IPS DF 6.9 (cell line): ENCODE measurements at places on chromosomes 6 and 20.
A peak's percentile ranks its signal among the peaks of the same experiment; 100 is the strongest.

GRCh38 chr20:49685809-49686208, 27.9 kb downstream of the B4GALT5 start:
- DNase-seq, result no peak

DNA sequence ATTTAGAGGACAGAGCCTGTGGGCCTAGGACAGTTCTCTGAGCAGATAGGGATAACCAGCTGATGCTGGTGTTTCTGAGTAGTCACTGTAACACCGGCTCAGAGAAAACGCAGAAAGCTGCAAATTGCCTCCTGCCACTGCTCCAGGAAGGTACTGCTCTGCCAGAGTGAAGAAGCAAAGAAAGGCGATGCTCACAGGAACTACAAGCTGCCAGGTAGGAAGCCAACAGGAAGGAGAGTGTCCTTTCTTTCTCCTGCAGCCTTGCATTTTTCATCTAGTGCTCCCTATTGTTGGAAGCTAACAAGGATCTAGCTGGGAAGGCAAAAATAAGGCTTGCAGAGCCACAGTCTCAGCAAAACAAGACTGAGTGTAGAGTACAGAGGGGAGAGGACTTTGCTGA, 70.7 kb upstream of the RAB32 start:
- DNase-seq, result peak; percentile 4

GRCh38 chr20:11204926-11205768, 531.3 kb upstream of the JAG1 start:
- DNase-seq, result peak; percentile 52

GRCh38 chr20:34618676-34619075, 58.2 kb downstream of the PIGU start:
- no peak for DNase-seq

GRCh38 chr20:58173930-58174707, 54.3 kb downstream of the ANKRD60 start:
- DNase-seq, result no peak

GRCh38 chr6:167570460-167571400, 245.8 kb downstream of the TTLL2 start:
- DNase-seq, result no peak

DNA sequence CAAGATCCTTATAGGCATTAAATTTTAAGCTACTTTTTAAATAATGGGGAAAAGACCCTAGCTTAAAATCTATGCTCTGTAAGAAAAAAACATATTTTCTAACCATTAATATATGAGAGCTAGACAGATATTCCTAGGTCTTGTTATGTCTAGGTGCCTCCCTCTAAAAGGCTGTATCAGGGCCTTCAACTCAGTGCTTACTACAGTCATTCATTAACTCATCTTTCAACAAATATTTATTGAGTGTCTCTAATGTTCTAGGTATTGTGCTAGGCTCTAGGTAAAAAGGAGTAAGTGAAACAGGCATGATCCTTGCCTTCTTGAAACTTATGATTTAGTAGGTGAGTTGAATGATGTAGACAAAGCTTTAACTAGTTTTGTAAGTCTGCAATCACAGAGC, 6.4 kb upstream of the STX11 start:
- DNase-seq, result no peak

DNA sequence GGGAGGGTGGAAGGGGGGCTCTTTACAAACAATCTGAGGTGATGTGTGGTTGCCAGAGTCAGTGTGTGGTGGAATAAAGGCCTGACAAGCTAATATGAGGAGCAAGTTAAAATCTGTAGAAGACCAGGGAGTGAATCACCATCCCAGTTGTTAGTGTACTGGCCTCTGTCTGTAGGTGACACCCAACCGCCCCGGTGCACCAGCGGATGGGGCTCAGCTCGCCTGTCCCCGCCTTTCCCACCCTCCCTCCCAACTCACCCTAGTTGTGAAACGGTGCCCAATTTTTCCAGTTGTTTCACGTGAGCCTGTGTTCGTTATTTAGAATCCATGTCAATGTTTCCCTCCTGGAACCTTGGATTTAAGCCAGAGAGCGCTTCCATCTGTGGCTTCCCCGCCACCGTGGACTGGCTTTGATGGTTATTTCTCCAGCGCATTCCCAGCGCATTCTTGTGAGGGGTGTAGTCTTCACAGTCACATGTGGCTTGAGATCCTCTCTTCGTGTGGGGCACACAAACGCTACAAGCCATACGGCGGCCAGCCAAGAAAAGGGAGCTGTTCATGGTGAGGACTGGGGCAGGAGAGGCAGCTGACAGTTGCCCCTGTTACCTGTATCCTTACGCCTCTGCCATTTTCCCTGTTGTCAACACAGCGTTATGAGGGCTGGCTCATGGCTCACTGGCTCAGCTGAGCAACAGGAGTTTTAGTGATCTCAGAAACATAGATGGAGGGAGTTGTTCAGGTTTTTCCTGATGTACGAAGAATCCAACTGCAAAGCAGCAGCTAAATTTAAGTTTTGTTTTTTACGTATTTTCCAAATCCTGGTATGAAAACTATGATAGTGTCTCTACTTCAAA, 137.6 kb downstream of the ZDHHC14 start:
- DNase-seq, result no peak

DNA sequence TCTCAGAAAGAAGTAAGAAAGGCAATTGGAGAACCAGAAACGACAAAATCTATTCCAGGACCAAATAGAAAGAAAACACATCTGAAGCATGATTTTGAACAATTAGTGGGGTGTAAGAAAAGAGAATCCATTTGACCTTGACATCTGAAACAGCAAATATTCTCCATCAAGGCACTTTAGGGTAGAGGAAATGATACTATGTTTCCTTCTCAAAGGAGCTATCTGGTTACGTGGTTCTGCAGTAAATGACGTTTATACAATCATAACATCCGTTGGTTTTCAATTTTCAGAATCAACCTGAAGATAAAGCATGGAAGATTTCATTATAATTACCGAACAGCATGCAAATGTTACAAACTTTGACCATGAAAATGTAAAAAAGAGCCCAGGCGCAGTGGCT, 8.2 kb upstream of the SIGLEC1 start:
- no peak for DNase-seq

DNA sequence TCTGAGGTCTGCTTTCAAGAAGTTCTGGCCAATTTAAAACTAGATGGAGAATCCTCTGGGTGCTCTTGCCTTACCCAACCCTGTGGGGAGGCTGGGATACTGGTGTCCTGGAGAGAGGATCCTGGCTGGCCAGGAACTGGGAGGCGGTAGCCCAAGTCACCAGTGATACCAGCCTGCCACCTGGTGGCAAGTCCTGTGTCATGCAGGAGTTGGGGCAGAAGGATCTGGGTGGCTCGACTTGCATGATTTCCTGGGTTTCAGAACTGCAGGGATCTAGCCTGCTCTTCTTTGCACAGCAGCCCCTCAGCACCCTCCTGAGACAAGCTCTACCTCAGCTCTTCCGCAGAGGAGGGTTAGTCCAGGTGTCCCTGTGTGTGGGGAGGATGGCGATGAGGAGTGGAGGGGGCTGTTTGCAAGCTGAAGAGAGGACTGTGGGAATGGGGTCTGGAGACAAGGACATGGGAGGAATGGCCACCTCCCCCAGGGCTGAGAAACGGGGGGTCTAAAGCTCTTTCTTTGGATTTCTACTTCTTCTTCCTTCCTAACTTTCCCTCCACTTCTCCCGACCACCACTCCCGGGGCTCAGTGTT, 4.2 kb downstream of the KCNK17 start:
- peak; percentile 61 for DNase-seq

GRCh38 chr6:158322724-158323560, 10.7 kb downstream of the TULP4 start:
- DNase-seq, result no peak

DNA sequence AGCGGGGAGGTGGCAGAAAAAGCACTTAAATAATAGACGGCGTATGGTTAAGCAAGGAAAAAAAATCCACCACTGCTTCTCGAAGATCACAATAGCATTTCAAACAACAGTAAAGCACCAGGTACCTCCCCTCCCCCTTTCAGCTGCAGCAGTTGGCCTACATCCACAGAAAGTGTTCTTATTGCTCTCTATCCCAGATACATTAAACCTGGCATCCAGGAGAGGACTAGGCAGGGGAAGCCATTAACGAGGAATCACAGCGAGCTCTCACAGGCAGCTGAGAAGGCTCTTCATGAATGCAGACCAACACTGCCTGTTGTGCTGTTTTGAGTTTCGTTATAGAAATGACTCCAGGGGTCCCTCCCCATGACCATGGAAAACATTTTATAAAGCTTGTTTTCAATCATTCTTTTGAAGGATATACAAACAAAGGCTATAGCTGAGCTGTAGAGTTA, 11.8 kb downstream of the FYN start:
- DNase-seq, result no peak

DNA sequence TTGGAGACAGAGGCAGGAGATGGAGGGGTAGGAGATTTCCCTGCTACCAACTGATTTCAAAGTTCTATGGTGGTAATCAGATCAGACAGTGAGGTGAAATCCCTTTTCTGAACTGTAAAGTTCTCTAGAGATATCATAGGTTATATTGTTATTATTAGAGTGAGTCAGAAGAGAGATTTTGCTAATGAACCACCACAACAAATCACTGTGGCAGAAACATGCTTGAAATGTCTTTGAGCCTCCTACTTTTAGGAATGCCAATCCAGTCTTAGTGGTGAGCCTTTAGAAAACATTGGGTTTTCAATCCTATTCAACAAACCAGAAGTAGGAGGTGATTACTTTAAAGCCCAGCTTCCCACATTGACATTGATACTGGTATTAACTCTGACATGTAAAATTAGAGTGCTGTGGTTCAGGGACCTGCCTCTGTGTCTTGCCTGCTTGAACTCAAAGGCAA, 136.7 kb upstream of the CNR1 start:
- no peak for DNase-seq

GRCh38 chr6:89002523-89002922, 39.1 kb upstream of the RNGTT start:
- DNase-seq, result no peak

DNA sequence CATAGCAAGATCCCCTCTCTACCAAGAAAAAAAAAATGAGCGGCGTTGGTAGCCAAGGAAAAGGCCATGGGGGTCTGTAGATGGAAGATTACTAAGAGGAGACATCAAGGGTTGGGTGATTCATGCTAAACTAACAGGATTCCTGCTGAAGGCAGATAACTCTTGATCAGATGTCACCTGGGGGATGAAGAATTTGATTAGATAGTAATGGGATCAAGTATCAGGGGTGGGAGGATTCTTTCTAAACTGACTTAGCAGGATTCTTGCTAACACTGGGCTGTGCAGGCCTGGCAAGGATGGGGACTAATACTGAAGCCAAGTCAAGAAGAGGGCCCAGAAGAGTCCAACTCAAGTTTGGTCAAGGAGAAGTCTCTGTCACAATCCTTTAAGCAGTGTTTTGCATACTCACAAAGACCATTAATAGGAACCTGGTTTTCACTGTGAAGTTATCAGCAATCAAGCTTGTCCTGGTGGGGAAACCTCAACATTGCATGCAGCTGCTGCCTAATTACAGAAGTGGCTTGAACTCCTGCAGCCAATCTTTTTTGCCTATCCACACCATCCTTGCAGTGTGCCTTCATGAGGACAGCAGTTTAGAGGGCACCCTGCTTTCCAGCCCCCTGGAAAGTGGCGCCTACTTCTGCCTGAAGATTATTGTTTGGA, 61.3 kb downstream of the ANKRD6 start:
- DNase-seq, result no peak

GRCh38 chr20:25226433-25227316, 21.2 kb upstream of the PYGB start:
- DNase-seq, result no peak

DNA sequence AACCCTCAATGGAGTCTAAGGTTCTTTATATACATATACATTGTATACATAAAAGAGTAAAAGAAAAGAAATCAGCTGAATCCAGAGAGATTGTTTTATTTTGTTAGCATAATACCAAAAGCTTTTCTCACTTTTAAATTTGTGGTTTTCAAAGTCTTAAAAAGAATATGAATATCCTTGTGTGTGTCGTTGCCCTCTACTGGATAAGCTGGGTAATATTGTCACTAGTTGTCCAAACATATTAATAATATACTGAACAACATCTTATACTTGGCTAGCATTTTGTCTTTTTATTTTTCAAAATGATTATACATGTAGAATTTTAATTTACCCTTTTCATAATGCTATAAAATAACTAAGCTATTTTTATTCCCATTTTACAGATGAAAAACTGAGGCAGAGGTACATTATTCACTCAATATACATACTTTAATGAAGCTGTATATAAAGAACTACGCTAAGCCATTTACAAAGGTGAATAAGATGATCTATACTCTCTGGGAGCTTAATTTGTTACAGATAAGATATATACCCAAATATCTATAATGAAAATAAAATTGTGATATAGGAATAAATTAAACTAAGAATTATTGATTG, 531.7 kb downstream of the TFAP2B start:
- DNase-seq, result no peak

DNA sequence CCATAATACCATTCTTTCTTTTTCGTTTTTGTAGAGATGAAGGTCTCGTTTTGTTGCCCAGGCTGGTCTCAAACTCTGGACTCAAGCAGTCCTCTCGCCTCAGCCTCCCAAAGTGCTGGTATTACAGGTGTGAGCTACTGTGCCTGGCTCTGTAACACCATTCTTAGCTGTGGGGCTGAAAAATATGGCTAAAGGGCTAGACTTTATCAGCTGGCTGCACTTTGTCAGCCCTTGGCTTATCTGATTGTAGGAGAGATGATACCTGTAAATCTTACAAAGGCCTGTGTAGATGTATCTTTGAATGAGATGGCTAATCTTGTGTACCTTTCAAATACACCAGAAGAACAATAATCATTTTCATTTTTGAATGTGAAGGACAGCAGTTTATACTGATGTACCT, 55.2 kb downstream of the ZFAND3 start:
- DNase-seq, result no peak

DNA sequence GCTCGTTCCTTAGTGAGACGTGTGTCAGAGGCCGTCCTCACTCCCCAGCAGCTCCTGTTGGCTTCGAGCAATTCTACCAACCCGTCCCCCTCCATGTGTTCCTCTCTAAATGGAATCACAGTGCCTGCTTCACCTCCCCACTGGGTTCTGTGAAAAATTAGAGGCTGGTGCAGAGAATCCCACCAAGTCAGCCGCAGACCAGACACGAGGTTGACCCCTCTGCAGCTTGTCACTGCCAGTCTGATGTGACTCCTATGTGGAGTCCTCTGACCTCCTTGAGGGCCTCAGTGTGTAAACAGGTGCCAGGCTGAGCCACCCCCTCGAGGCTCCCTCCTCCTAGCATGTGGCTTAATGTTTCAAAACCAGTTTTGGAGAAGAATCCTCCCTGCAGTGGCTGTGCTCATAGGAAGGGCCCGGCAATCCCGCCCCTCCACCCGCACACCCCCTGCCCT, 12.6 kb upstream of the IRF4 start:
- DNase-seq, result no peak

- no peak for DNase-seq
Measured at GRCh38 chr6:149899926-149900619, 2.2 kb upstream of the RAET1E start.

- no peak for DNase-seq
Measured at GRCh38 chr20:62361799-62362589, 5.1 kb downstream of the LAMA5 start.

GRCh38 chr6:99184696-99185095, 164.8 kb downstream of the FAXC start:
- DNase-seq, result no peak

DNA sequence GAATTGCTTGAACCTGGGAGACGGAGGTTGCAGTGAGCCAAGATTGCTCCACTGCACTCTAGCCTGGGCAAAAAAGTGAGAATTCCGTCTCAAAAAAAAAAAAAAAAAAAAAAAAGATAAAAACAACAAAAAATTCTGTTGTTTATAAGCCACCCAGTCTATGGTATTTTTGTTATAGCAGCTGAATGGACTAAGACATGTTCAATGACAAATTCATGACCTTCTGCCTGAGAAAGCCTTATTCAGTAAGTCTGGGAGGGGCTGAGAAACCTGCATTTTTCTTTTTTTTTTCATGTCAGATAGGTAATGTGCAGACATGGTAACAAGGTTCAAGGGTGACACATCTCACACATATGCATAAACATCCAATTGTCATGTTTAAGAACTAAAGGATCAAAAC, 40.4 kb upstream of the TRAF3IP2 start:
- DNase-seq, result no peak
